Posterior vena cava (tissue), 2 donors: ENCODE measurements at places on chromosomes 1 and 21. TPM values are rescaled to one million over a fixed set of nuclear protein-coding genes. Genes with fewer than 3 reads are reported as not detected.

The CLCA2 gene
- total RNA-seq = 0.32 TPM

The CLEC20A gene
- not detected for total RNA-seq

The DMRTA2 gene
- not detected for total RNA-seq

The OR2G6 gene
- total RNA-seq = not detected

The PADI2 gene
- total RNA-seq = 1.00 TPM

The CLIC6 gene
- total RNA-seq = 3.0 TPM

The TMEM52 gene
- not detected for total RNA-seq

The FNDC5 gene
- total RNA-seq = 5.0 TPM

The OR2T29 gene
- not detected for total RNA-seq

The FTCD gene
- total RNA-seq = 1.2 TPM

The CYP4X1 gene
- 14.3 TPM for total RNA-seq

The LHX8 gene
- not detected for total RNA-seq

The RNF186 gene
- not detected for total RNA-seq

The CYP4B1 gene
- total RNA-seq = 11.6 TPM

The KRTAP10-1 gene
- total RNA-seq = not detected

The SDHB gene
- 77.7 TPM for total RNA-seq

The PRDX6 gene
- 186 TPM for total RNA-seq

The C1orf74 gene
- total RNA-seq = 1.1 TPM

The NIT1 gene
- total RNA-seq = 23.7 TPM

The GRIK3 gene
- 0.23 TPM for total RNA-seq

The SLC44A3 gene
- total RNA-seq = 10.9 TPM

The CD84 gene
- total RNA-seq = 16.8 TPM

The PKP1 gene
- 2.8 TPM for total RNA-seq

The DIRAS3 gene
- 1.6 TPM for total RNA-seq

The KRTAP21-2 gene
- not detected for total RNA-seq

The GSTM2 gene
- total RNA-seq = 45.9 TPM

The CTSS gene
- 50.2 TPM for total RNA-seq

The GPX7 gene
- 12.1 TPM for total RNA-seq

The OPRD1 gene
- total RNA-seq = not detected

The UTS2 gene
- total RNA-seq = not detected

The IL6R gene
- total RNA-seq = 19.6 TPM
